ENCODE measurements at places on chromosomes 16 and 17. TPM values are rescaled to one million over a fixed set of nuclear protein-coding genes. Genes with fewer than 3 reads are reported as not detected.

The RMI2 gene
- total RNA-seq: 9.4 TPM

The RHBDF1 gene
- 36.1 TPM for total RNA-seq

The RUNDC3A gene
- 36.4 TPM for total RNA-seq

The KRTAP2-2 gene
- not detected for total RNA-seq

The ZNF469 gene
- 11.7 TPM for total RNA-seq

The APPBP2 gene
- total RNA-seq: 87.9 TPM

All from camera-type eye (tissue), 1 donor.